ENCODE measurements at places on chromosomes 2 and 18.

DNA sequence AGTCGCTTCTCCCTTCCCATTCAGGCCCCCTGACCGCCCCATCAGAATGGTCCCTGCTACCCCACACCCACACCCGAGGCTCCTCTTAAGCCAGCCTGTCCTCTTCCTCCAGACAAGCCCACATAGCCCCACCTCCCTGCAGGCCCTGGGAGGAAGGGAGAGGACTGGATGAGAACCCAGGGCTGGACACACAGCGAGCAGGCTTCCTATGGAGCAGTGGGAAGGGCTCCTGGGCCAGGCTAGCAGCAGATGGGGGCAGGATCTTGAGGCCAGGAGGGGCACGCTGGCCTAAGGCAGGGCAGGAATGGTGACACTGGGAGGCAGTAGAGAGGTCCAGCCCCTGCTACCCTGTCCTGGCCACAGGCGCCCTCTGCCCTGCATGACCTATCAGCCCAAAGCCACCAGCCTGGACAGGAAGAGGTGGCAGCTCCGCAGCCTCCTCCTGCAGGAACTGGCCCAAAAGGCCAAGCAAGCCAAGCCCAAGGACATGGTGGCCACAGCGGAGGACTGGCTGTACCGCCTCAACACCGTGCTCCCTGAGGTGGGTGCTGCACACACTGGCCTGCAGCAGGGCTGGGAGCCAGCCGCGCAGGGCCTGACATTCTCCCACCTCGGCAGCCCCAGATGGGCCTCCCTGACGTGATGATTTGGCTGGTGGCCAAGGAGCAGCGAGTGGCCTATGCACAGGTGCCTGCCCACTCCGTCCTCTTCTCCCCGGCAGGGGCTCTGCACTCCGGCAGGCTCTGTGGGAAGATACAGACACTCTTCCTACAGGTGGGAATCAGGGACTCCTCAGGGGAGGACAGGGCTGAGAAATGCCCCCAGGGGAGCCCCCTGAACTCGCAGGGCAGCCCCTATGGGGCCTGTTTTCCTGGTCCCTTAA, 43.3 kb downstream of the FER1L5 start:
- DNase-seq = peak; percentile 48

- no peak for DNase-seq
Measured at GRCh38 chr2:95166065-95166763, 605 bp downstream of the ZNF2 start.

DNA sequence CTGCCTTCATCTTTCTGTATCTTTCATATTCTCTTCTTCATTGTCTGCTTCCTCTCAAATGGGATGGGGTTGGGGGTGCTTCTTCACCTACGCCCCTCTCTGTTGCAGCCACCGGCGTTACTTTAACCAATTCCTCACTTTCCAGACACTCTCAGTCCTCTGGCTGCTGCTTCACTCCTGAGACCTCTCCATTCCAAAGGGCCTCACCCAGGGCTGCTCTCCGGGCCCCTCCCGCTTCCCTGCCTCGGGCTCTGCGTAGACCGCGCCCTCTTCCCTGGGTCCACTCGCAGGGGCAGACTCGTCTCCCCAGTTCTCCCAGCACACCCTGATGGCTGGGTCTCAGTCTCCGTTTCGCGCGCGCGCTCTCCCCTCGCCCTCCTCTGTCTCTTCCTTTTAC, 926 bp downstream of the SERPINB8 start:
- no peak for DNase-seq

- no peak for DNase-seq
Measured at GRCh38 chr2:61326423-61326822, 144.5 kb downstream of the USP34 start.

DNA sequence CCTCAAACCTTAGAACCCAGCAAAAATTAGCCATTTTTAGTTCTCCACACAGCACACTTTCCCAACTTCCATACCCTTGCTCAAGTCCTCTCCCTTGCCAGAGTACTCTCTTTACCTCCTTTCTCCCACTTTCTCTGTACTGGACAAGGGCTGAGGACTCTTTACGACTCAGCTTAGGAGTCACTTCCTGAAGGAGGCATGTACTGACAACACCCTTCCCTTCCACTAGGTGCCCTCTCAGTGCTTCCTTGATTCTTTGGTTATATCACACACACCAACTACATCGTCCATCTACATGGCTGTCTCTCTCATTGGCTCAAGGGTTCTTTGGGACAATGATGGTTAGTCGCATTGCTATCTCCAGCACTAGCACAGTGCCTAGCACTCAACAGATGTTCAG, 5.2 kb upstream of the C18orf63 start:
- no peak for DNase-seq

DNA sequence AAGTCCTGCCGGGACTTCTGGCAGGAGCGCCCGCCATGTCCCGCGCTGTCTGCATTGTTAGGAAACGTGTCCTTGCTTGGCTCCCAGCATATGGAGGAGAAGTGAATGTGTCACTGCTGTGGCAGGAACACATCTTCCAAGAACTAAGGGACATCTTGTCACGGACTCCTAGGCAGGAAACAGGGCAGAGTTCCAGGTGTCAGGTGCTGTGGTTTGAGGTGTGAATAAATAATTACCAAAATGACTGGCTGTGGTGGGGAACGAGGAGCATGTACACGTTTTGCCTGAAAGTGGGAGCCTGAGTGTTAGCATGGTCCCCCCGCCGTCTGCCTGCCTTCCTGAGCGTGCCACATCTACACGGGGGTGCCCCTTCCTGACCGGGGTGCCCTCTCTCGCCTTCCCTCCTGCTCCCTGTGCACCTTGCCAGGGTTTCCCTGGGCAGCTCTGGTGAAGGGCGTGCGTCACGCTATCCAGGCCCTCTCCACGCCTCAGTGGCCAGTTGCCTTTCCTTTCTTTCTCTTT, 237.5 kb downstream of the LDLRAD4 start:
- DNase-seq = no peak

- DNase-seq = no peak
Measured at GRCh38 chr2:65436824-65437221, 4.4 kb upstream of the SPRED2 start.

DNA sequence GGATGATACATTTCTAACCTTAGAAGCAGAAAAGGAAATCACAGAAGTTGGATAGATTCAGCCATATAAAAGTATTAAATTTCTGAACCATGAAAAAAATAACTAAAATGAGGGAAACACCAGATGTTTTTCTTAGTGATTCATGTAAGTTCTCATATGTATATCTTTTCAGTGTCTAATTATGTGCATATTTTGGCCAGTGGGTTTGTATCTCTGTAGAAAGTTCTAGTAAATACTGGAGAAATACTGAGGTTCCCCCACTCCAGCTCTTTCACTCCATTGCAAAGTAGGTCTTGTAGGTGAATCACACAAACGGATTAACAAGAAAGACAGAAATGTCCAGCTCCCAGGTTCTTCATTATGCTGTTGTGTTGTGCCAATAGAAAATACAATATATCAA, 222.3 kb downstream of the NEDD4L start:
- DNase-seq = no peak

- DNase-seq = no peak
Measured at GRCh38 chr2:136139631-136140030, 21.7 kb upstream of the CXCR4 start.

- DNase-seq = no peak
Measured at GRCh38 chr2:158723921-158724802, 71.0 kb upstream of the DAPL1 start.

DNA sequence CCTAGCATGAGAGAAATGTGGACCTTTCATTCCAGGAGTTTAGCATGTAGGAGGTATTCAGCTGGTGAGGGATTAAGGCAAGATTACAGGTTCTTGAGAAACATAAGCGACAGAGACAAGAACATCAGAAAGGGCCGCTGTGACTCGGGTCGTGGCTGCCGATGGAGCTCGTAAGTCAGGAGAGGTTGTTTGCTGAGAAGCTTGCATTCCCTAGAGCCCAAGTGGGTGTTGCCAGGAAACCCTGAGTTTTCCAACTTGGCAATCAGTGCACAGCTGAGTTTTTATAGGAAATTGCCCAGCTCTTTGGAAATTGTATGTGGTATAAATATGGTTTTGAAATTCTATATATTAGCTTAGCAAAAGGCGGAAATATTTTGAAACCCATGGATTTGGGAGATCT, 46.4 kb upstream of the CYP1B1 start:
- DNase-seq = no peak

GRCh38 chr2:113799375-113799774, 42.9 kb upstream of the SLC35F5 start:
- DNase-seq = no peak

- no peak for DNase-seq
Measured at GRCh38 chr2:142742371-142743214, 134.9 kb upstream of the KYNU start.

- no peak for DNase-seq
Measured at GRCh38 chr2:120334068-120334467, 11.9 kb upstream of the INHBB start.

- no peak for DNase-seq
Measured at GRCh38 chr2:224876522-224876921, 160.4 kb upstream of the CCDC195 start.

DNA sequence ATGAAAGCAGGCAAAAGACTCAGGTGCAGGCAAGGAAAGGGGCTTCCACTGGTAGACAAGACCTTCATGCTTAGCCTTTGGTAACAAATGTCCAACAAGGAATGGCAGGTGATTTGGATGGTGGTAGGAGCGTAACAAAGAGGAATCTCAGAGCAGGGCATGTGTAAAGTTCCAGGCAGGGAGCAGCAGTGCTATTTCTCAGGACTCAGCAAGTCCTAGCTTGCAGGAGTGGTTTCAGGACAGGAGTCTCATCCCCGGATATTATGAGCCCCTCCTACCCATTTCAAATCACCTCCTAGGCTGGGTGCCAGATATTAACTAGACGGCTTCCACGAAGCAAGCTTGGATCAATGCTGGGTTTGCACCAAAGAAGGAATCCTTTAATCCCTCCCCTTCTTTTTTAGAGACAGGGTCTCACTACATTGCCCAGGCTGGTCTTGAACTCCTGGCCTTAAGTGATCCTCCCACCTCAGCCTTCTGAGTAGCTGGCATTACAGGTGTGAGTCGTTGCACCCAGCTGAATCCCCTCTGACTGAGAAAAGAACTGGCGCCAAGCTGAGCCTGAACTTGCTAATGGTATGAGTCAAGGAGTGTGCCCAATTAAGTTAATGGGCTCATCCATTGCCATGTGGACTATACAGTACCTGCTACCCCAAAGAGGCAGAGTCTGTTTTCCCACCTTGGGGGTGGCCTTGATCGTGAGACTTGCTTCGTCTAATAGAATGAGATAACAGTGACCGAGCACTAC, 190.3 kb downstream of the ARL4C start:
- no peak for DNase-seq

GRCh38 chr2:159942146-159942545, 120.3 kb downstream of the PLA2R1 start:
- no peak for DNase-seq

GRCh38 chr2:196598846-196599245, 40.7 kb upstream of the CCDC150 start:
- no peak for DNase-seq

DNA sequence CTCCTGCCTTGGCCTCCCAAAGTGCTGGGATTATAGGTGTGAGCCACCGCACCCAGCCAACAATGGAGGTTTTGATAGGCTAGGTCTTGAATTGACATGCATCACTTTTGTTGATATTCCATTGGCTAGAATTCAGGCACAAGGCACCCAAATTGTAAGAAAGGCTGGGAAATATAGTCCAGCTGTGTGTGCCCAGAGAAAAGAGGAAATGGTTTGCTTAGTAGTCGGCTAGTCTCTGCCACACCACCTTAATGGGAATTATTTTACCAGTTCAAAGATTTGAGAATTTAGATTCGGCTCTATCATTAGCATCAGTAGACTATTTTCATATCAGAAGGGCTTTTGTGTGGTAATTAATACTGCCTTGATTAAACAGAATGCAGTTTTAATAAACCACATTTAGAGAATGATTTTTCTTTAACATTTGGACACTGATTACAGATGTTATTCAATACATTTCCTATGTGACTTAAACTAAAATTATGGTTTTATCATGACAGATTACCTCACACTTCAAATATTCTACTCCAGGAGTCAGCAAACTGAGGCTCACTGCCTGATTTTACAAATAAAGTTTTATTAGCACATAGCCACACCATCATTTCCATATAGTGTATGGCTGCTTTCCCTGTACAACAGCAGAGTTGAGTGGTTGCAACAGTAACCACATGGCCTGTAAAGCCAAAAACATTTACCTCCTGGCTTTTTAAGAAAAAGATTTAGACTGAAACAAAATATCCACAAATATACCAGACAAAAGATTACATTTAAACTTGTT, 27.4 kb downstream of the DBI start:
- DNase-seq = no peak

DNA sequence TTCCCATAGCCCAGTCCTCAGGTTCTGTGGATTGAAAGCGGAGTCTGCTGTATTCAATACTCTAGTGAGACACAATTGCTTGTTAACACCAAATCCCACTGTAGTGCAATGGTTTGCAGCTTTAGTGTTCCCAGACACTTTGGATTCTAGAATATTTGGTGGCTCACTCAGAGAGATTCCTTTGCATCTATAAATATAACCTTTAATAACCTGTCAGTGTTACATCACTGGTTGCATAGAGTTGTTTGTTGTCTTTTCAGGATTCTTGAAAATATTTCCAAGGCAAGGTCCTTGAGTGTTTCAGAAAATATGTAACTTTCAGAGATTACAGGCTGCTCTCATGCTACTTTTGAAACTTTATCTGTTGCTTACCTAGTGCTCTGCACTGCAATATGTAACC, 157.5 kb downstream of the ZEB2 start:
- DNase-seq = no peak

DNA sequence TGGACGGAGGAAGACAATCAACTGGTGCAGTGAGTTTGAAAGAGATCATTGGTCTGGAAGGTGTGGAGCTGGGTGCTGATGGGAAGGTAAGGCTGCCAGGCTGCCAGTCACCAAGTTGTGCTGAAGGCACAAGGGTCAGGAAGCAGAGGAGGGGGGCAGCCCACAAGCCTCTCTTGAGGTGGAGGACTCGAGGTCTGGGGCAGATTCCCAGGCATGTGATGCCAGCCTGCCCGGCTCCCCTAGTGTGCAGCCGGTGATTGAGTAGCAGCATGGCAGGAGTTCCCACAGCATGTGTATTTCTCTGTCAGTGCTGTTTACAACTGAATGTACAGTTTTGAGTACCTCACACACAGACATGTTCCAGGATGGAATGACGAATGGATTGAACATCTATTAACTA, 99.3 kb downstream of the CABLES1 start:
- no peak for DNase-seq

DNA sequence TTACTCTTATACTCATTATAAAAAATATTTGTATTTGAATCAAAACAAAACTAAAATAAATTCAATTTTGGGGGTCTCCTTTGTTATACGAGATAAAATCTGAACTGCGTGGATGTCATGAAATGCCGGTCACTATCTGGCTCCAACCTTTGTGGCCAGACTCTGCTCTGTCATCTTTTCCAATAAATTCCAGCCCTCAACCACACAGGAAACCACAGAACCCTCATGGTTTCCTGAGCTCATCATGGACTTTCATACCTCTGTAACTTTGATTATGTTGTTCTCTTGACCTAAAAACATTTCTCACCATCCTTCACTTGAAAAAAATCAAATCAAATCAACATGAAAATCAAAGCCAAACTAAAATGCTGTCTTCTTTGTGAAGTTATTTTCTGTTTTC, 724.7 kb downstream of the METTL4 start:
- DNase-seq = no peak

- peak; percentile 55 for DNase-seq
Measured at GRCh38 chr2:11744631-11745394, 1.6 kb upstream of the LPIN1 start.
